Caco-2 (cell line): ENCODE measurements at places on chromosomes 6 and 20. TPM values are rescaled to one million over a fixed set of nuclear protein-coding genes. Genes with fewer than 3 reads are reported as not detected.

DNA sequence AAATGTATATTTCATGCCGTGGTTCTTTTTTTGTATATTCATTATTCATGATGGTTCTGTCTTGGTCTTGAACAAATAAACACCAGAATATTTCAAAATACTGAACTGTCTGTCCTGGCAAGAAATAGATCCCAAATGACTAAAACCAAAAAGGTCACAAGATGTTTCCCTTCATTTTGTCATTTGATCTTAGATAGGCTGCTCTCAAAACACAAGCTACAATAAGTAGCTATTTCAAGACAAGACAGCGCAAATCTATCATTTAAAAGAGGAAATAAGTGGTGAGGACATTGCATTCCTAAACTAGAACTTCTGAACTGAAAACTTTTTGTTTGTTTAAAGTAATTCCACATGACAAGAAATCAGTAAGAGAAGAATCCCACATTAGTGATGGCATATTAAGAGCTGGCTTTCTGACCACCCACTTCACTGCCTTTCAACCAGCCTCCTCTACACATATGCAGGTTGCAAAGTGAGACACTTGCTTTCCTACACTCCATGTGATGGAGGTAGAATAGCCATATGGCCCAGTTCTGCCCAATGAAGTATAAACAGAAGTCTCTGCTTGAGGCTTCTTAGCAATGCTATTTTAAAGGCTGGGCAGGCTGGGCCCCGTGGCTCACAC, 54.4 kb upstream of the CCDC28A start:
- no peak for DNase-seq

DNA sequence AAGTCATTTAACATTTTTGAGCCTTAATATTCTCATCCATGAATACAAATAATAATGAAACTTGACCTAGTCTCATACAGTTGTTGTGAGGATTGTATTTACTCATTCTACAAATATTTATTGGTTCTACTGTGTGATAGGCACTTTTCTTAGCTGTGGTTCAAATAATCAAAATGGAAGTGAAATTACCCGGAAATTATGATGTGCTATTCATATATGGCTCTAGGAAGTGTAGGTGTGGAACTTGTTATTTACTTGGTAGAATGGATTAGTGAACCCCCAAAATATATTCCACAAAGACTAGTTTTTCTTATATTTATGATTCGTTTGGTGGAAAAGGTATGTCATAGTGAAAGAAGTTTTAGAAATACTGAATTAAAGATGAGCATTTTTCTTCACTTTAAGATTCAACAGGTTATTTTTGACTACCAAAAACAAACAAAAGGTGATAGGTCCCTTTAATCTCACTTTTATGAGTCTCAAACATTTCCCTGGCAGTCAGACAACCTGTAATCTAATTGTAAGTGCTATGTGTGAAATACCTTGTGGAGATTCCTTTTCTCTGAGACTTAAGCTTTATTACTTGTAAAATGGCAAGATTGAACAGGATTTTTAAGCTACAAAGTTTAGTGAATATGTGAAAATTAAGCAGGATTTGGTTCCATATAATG, 77.8 kb downstream of the STXBP5 start:
- DNase-seq = no peak

DNA sequence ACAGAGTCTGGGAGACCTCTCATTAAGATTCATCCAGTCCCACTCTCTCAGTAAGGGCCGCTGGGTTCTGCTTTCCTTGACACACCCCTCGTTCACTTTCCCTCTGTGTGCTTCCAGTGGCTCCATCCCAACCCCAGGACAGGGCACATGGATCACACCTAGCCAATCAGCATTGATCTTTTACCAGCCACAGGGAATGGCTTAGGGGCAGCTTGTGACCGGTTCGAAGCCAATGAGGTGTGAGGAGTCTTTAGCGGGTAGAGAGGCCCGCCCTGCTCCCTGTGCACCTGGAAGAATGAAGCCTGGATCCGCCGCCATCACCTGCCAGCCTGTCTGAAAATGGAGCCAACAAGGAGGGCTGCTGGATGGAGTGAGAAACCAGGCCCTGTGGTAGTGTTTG, 35.2 kb upstream of the OVOL2 start:
- no peak for DNase-seq

GRCh38 chr6:18596531-18596835, 209.3 kb downstream of the RNF144B start:
- no peak for DNase-seq

Gene WRNIP1
- total RNA-seq = 46.5 and 51.7 TPM in 2 replicates

DNA sequence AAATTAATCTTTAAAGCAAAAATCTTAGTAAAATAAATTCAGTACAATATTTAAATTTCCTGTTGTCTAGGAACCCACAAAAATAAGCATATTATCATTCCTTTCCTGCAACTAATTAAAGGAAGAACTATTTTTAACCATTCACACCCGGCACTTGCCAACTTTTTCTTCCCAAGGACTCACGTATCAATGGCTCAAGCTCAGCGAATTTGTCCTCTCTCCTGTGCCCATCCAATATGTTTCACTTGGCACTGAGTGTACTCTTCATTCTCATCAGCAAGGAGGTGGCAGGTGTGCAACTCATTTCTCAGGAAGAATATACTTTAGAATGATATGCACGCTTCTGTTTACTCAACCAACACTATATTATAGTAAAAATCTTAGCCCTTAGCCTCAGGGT, 419.4 kb downstream of the C6orf118 start:
- no peak for DNase-seq

GRCh38 chr6:296151-297122, 4.2 kb downstream of the DUSP22 start:
- DNase-seq = no peak

GRCh38 chr6:46099952-46100351, 29.8 kb upstream of the ENPP4 start:
- no peak for DNase-seq

DNA sequence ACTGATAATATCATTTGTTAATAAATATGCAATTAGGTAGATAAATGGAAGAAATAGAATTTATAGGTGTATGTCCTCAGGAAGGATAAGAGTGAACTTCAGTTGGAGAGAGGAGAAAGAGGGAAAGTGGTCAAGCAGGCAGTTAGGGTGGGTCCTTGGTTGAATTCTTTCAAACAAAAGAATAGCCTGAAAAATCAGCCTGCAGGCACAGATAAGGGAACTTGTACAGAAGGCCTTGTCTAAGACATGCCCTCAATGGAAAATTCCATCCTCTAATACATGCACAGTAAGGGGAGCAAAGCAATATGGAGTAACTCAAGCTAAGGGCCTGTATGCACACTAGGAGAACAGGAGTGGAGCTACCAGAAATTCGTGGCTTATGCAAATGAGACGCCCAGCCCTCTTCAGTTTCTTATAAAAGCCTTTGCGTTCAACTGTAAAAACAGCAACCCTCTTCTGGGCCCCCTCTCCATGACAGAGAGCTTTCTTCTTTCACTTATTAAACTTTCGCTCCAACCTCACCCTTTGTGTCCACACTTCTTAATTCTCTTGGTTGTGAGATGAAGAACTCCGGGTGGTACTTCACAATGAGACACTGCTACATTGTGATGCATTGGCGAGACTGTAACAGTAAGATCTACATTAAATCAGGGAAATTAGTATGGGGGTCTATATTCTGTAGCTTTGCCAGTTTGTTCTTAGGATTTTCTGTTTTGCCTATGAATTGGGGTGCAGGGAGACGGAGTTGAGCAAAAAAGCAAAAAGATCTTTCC, 147.0 kb downstream of the HS3ST5 start:
- peak; percentile 59 for DNase-seq

DNA sequence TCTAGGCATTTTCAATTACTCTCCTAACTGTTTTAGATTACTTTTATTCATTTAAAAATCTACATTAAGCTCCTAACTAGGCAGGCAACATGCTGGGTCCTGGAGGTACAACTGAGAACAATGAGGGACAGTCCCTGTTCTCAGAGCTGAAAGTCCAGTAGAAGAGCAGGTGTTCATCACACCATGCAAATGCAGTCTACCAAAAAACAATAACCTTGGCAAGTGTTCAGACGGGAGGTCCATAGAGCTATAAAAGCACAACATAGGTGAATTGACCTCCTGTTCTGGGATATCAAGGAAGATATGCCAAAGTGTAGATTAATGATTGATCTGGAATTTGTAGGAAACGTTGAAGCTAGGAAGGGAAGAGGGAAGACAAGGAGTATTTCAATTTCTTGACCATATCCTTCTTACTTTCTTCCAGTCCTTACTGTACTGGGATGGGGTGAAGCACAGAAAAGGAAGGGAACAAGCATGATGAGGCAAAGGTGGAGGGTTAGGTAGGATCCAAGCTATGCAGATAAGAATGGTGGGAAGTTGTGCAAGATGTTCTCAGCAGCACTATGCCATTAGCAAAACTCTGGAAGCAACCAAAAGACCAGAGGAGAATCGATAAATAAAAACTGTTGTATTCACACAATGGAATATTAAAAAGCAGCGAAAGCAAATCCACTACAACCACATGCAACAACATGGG, 485.7 kb upstream of the JARID2 start:
- no peak for DNase-seq

DNA sequence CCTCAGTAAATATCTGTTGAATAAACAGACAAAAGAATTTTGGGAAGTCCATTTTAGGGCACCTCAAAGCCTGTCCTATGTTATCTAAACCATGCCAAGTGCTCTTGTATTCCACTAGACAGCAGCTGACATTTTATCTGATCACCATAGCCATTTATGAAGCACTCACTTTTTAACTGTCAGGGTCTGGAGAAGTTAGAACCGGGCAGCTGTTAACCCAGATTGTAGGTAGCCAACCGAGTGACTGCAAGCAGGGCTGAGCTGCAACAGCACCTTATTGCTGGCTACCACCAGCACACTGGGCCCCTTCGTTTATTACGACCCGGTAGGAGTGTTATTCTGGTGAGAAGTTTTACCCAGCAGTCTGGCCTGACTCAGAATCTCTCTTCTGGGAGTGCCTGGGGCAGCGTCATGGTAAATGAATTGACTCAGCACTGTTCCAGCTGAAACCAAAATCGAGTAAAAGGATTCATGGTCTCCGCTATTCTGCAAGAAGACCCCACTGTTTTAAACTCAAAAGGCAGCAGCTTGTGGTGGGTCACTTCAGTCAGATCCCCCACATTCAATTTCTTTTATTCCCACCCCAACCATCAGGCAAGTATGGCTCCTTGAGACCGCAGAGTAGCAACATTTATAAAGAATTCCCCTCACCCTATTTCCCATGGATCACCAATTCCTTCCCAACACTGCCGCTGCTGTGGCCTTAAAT, 1.7 kb downstream of the UBE2V1 start:
- DNase-seq = peak; percentile 41

DNA sequence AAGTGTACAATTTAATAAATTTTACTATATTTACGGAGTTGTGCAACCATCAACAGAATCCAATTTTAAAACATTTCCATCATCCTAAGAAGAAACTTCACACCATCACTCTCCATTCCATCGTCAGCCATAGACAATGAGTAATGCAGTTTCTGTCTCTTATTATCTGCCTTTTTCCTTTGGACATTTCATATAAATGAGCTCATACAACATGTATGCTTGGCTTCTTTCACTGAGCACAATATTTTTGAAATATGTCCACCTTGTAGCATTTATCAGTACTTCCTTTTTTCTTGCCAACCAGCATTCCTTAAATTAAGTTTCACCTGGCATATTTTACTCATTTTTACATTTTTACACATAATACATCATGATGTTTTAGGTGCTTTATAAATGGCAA, 22.7 kb upstream of the HIVEP1 start:
- DNase-seq = no peak

DNA sequence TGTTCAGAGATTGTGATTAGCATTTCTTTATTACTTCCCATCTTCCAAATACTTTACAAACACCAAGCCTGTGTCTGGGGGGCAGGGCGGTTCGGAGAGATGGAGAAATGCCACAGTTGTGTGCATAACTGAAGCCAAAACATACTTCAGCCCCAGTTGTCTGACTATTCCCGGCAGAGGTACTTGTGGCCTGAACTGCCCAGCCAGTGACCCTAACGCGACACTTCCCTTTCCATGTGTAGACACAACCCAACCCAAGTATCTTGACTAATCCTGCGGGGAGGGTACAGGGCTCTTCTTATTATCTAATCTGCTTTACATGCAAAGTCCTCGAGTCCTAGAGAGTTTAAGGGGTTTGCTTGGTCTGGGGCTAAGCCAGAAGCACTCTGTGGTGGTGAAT, 46.2 kb downstream of the ISM1 start:
- no peak for DNase-seq

DNA sequence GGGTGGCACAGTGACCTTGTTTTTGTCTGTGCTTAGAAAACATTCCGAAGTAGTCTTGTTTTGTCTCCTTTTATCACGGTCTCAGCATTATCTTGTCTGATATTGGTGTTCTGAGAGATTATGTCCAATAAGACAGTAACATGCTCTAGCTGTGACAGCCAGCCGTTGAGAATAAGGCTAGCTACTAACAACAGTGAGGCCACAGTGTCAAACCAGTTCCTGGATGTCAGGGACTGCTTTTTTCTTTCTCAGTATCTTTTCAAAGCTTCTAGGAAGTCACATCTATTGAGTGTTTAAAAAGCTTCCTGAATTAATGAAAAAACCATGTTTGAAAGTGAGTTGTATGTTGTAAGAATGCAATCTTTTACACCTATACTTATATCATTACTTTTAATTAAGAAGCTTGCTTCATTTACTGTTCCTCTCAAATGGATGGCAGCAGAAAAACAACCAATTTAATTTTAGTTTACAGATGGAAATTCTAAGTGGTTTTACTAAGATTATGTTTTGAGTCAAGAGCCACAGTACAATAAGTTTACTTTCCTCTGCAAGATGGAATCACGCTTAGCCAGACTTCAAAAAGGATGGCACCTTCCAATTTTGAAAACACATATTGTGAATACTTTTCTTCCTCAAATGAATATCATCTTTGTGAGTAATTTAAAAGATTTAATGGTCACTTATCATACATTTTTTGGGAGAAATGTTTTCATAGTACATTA, 53.1 kb downstream of the MAP3K7 start:
- DNase-seq = no peak

DNA sequence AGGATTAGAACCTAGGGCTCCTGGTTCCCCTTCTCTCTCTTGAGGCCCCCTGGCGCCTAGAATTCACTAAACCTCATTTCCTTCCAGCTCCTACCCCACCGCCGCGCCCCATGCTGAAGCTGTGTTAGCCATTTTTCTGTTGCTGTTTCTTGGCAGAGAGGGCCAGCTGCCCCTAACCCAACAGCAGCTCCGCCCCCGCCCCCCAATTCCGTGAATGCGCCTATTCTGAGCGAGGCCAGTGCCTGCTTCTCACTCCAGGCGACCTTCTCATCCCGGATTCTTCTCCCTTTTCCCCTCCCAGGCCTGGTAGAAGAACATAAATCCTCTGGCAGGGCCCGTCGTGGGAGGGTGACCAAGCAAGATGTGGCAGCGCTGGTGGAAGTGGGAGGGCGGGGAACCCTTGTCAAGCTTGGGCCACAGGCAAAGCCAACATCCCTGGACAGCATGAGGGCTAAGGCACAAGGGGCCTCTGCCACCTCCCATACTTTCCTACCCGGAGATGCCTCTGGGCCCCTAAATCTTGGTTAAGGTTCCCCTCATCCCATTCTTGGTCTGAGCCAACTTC, 518 bp downstream of the RBPJL start:
- DNase-seq = no peak

- no peak for DNase-seq
Measured at GRCh38 chr6:136359851-136360250, 70.2 kb upstream of the BCLAF1 start.

Gene EEF1A2
- 25.2 and 32.0 TPM in 2 replicates for total RNA-seq

Gene SIRPA
- total RNA-seq = 31.6 and 33.3 TPM in 2 replicates
